Glomerular endothelial cell (primary cell): ENCODE measurements at places on chromosomes 7 and 10. TPM values are rescaled to one million over a fixed set of nuclear protein-coding genes. Genes with fewer than 3 reads are reported as not detected.

- no peak for DNase-seq
Observed at GRCh38 chr10:93425861-93426260, 56.3 kb downstream of the MYOF start.

Gene BLNK
- total RNA-seq: not detected in 2 replicates

Gene SMNDC1
- 8.4 and 11.5 TPM in 2 replicates for total RNA-seq

- no peak for DNase-seq
Observed at GRCh38 chr10:86195521-86196157, 171.0 kb downstream of the GRID1 start.
